GM13976 (cell line): ENCODE measurements at places on chromosomes 4 and X.
A peak's percentile ranks its signal among the peaks of the same experiment; 100 is the strongest.

- peak; percentile 21 for DNase-seq
These were observed 128.5 kb upstream of the ARX start for GRCh38 chrX:25144043-25144940.

- peak; percentile 33 for DNase-seq
These were observed 61.9 kb upstream of the LAS1L start for GRCh38 chrX:65596270-65597034.

GRCh38 chr4:164606478-164606877 is 147.5 kb upstream of the SMIM31 start:
- peak; percentile 14 for DNase-seq

GRCh38 chr4:41681054-41681453 is 67.5 kb downstream of the PHOX2B start:
- DNase-seq, result no peak

DNA sequence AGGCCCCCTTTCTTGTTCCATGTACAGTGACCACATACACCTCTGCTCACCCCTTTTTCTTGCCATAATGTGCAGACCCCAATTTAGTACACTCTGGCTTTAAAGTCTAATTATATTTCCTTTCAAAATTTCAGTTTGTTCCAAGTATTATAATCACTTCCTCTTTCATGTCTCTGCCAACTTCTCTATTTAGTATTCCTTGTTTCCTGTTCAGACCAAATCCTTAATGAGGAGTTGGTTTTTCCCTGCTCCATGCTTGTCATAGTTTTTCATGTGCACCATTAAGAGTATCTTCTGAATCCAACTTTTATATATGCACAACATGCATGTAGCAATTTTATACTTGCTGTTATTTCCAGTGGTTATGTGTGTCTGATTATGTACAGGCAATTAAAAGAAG is 32.3 kb downstream of the USP53 start:
- no peak for DNase-seq

DNA sequence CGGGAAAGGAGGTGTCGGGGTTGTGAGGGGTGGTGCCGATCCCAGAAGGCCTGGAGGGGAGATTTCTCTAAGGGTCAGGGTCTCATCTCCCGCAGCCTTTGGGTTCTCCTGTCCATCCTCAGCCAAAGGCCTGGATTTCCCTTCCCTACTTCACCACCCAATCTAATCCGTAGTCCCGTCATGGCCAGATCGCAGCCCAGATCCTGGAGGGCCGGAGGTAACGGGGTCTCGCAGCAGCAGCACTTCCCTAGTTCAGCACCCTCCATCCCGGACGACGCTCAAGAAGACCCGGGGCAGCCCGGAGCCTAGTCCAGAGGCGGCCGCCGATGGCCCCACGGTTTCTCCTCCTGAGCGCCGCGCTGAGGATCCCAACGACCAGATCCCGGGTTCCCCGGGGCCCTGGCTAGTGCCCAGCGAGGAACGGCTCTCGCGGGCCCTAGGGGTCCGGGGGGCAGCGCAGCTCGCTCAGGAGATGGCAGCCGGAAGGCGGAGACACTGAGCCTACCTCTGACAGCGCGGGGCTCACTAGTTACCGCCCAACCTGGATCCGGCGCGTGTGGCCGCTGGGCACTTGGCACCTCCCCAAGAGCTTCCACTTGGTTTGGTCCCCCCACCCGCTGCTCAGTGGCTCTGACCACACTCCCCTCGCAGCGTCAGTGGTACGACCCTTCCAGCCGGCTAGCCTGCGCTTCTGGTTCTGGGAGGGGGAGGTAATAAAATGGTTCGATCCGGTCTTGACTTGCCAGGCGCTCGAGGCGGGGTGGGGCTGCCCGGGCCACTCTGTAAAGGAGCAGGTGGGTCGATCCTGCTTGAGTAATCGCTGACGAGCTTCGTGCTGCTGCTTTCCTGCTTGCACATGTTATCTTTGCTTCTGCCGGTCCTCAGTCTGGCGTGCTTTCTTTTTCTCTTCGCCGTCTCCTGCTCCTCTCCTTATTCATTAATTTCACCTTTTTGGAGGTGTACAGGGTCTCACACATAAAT is 3.6 kb downstream of the MAGIX start:
- no peak for DNase-seq

DNA sequence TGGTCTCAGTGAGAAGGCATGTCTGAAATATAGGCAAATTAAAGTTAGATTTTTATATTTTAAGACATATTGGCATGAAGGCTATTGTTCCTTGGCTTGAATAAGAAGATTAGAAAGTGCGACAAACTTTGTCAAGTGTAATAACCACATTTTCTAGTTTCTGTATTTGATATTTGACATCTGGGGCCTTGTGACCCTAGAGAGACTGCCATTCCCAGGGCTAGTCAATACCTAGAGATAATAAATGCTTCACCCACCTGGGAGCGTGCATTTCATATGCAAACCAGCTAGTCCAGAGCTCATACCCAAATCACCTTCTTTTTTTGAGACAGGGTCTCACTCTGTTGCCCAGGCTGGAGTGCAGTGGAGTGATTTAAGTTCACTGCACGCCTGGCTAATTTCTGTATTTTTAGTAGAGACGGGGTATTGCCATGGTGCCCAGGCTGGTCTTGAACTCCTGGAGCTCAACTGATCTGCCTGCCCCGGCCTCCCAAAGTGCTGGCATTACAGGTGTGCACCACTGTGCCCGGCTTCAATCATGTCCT is 62.6 kb downstream of the COQ2 start:
- DNase-seq, result no peak

GRCh38 chrX:102593367-102593766 is 5.9 kb upstream of the ARMCX5 start:
- DNase-seq, result no peak

DNA sequence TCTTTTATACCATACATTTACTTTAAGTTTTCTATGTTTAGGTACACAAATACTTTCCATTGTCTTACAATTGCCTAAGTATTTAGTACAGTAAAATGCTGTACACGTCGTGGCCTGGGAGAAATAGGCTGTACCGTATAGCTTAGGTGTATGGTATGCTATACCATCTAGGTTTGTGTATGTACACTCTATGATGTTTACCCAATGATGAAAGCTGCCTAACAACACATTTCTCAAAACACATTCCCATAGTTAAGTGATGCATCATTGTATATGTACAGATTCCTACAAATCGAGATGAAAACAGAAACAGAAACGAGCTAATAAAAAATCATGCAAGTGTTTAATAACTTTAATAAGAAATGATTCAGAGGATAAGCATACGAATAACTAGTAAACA is 51.6 kb downstream of the SPANXA2 start:
- DNase-seq, result no peak

DNA sequence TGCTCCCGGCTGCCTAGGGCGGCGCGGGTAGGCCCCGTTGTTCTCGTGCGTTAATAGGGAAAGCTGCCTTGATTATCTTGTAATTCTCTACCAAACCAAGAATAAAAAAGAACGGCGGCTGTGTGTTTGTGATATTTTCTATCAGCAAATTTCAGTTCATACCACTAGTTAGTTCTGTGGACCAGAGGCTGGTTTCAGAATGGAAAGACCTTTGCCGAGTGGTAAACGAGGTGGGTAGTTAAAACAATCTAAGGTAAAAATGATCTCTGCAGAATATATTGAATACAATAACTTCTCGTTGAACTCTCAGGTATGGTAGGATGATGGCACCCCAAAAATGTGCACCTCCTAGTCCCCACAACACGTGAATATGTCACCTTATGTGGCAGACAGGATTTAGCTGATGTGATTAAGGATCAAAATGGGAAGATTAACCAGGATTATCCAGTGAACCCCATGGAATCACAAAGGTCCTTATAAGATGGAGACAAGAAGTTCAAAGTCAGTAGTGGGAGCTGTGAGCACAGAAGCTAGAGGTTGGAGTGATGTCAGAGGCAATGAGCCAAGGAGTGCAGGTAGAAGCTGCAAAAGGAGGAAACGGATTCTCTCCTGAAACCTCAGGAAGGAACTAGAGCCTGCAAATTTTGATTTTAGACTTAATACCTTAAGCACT is 574 bp upstream of the CFAP97 start:
- DNase-seq, result no peak

- DNase-seq, result peak; percentile 37
These were observed 217.3 kb upstream of the TAPT1 start for GRCh38 chr4:16443504-16444088.

DNA sequence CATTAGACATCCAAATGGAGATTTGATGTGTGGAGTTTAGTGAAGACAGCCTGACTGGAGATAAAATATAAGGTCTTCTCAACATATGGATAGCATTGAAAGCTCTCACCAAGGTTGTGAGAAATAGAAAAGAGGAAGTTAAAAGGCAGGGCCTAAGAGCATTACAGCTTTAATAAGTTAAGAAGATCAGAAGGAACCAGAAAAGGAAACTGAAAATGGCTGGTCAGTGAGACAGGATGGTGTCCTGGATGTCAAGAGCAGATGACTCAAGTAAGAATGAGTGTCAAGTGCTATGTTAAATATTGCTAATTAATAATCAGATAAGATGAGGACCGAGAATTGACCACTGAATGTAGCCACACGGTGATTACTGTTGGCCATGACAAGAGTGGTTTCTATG is 642.9 kb downstream of the STPG2 start:
- DNase-seq, result no peak

DNA sequence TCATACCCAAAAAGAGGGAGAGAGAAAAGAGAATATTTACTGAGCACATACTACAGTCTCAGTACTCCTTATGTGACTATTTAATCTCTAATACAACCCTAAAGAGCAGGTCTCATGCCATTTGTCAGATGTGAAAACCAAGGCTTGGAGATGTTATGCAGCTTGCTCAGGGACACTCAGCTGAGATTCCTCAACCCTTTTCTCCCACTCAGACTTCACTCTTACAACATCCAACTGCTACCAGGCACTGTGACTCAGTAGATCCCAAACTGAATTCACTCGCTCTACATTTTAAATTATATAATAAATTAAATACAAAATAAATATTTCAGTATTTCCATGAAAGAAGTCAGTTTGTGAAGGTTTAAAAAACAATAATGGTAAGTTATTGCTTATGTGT is 53.7 kb downstream of the TSPAN5 start:
- DNase-seq, result no peak

GRCh38 chr4:96887857-96888256 is 1048.0 kb downstream of the PDHA2 start:
- no peak for DNase-seq

DNA sequence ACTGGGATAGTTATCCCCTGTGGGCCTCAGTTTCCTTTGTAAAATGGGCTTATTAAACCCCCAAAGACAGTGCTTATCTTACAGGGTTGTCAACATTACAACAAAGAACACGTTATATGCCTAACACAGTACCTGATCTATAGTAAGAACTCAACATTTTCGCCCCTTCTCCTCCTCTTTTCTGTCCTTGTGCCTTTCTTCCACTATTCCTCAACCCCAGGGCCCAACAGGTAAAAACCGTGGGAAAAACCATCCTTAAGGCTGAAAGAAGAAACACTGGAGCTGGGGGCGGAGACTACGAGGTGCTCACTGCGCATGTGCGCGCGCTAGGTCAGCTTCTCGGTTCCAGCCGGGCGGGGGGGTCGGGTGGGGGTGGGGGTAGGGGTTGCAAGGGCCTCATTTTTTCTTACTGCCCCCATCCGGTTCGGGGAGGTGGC is 426 bp upstream of the XIAP start:
- no peak for DNase-seq

DNA sequence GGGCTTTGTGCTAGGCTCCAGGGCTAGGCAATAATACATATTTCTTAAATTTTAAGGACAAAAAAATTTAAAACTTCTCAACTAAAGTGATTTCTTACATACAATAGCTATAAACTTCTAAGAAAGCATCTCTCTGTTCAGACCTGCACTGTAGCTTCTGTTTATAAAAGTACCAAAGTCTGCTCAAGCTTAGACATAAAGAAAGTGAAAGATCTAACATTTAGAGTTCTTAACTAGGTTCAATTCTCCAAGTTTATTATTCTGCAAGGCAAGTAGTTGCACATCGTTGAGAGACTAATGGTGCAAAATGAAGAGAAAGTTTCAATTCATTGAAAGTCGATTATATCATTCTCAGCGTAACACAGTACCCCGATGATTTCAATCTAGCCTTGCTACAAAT is 857.4 kb upstream of the HTR2C start:
- DNase-seq, result no peak

DNA sequence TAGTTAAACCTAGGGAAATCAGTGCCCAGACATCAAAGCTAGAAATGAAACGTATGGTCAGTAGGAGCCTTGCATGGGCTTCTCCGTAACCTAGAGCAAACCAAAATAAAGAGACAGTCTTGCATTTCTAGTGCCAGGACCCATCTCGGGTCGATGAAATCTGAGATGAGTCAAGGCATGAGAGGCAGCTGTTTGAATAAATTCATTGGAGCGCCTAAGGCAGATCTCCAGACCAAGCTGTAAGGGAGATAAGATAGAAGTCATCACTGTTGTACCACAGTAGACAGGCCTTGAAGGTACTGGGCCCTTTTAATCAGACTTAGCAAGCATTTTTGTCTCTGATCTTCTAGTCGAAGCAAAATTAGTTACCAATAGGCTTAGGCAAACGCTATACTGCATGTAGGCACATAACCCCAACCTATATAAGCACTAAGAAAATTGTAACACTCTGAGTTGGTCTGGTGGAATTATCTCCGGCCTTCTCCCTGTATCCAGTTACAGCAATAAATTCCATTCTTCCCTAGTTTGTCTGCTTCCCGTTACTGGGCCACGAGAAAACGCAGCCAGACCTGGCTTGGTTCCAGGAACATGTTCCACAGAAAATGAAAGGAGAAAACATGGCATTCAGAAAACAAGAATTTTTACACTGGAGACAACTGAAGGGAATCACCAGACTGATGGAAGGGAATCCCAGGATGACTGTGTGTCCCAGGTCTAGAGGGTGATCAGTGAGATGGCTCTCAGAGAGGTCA is 21.1 kb upstream of the PAPSS1 start:
- DNase-seq, result no peak

- DNase-seq, result no peak
These were observed 25.5 kb upstream of the FAM9C start for GRCh38 chrX:13069771-13070416.

GRCh38 chr4:41070516-41071281 is 143.6 kb downstream of the APBB2 start:
- no peak for DNase-seq

GRCh38 chr4:37268319-37268718 is 23.8 kb downstream of the NWD2 start:
- DNase-seq, result no peak
